ENCODE measurements at places on chromosomes 3 and 15. TPM values are rescaled to one million over a fixed set of nuclear protein-coding genes. Genes with fewer than 3 reads are reported as not detected.

- DNase-seq, result no peak
Measured at GRCh38 chr3:19644405-19644804, 289.6 kb downstream of the EFHB start.

DNA sequence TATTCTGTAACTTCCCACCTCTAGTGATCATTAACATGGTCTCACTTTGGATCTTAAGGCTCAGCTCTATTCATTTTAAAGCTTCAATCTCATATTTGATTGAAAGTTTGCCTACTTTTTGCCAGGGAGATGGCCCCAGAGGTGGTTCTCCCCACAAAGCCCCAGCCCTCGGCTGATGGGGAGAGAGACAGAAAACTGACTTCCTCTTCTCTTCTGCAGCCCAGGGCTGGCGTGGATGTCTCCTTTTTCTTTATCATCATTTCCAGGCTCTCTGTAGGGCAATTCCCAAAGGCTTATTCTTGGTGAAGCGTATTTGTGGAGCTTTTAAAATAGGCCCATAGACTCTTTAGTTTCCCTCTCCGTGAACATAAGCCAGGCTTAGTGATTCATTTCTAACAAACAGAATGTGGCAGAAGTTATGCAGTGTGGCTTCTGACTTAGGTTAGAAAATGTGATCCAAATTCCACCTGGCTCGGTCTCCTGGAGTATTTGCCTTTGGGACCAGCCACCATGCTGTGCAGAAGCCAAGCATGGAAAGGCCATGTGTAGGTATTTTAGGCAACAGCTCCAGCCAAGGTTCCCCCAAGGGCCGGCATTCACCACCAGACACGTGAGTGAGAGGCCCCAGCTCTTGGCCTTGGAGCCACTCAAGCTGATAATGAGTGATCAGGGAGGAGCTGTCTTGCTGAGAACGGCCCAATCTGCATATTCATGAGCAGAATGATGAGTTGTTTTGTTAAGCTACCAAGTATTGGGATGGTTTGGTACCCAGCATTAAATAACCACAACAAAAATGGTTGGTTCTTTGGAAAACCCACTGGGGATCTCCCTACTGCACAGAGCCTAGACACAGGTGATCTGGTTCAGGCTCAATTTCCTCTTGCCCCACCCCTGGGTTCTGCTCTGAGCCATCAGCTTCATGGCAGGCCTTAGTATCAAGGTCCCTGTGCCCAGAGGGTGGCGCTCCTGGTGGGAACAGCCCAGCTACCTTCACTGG, 353.2 kb upstream of the PROK2 start:
- DNase-seq, result no peak

DNA sequence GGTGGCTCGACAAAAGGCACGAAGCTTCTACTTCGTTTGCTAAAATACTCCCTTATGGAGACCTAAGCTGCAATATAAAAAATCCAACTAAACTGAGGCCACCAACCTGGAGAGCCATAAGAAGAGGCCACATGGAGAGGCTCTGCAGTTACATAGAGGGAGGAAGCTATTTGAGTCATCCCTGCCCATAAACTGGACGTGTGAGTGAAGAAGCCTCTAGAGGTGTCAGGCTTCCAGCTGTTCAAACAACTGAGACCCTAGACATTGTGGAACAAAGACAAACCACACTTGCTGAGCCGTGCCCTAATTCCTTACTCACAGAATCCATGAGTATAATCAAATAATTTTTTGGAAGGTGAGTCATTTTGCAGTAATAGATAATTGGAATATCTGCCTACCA, 50.2 kb upstream of the GMNC start:
- peak; percentile 52 for DNase-seq

- DNase-seq, result peak; percentile 1
Measured at GRCh38 chr3:193132964-193133363, 108.1 kb upstream of the PLAAT1 start.

DNA sequence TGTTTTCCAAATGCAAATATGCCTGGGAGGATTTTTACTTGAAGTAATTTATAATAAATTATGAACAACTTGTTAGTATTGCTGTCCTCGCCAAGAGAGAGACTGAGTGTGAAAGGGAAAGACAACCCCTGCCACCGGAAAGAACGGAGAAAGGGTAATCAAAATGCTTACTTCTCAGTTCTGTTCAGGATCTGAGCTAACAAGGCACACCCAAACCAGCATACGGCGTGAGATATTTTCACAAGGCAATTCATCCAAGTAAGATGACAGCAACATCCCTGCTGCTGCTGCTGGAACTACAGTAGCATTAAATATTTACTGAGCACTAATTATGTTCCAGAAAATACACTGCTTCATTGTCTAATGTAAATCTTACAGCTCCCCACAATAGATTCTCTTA, 96.1 kb downstream of the KBTBD8 start:
- DNase-seq, result no peak

DNA sequence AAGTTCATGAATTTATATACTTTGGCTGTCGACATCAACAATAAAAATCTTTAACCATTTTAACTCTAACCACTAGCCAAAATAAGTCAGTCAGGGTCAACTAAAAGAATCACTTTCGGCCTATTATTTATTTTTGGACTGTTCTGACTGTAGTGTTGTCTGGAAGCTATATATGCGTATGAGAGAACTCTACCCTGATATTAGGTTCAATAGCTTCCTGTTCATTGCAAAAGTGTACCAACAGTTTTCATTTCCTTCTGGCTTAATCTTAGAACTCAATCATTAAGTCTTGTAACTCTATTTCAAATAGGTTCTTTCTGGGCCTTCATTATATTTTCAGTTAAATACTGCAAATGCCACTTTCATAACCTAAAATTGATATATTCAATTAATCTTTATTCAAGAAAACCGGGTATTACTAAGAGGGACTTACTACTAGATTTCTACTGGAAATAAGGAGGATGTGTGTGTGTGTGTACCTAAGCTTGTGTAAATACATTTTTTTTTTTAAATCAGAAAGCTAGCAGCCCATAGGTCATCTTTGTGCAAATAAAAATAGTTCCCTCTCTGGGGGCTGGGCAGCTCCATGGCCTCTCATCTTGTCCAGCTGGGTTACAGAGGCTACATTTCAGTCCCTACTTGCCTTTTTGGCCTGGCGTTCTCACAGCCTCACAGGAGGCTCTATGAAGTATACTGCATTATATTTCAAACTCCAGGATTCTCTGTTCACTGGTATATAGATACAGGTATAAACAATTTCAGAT, 5.8 kb downstream of the SERPINI2 start:
- no peak for DNase-seq

Gene TIMP4
- total RNA-seq, result 0.46 TPM

- no peak for DNase-seq
Measured at GRCh38 chr3:127068111-127068810, 85.3 kb downstream of the PLXNA1 start.

DNA sequence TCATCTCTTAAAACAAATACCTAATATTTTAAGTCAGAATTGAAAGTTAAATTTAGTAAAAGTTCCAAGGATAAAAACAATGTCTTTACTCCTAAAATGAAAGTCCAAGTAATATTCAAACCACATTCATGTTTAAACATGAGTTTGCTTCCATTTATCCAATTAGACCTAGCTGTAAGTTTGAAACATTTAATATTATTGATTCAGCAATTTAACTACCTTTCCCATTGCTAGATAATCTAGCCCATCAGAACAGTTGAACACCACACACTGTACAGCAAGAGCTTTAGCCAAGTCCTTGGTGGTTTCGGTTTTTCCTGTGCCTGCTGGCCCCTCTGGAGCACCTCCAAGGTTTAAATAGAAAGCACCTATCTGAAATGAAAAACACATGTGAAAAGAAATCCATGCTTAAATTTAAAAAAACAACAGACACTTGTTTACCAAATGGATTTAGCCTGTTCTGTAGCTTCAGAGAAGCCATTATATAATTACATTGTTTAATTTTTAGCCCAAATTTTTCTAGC, 97.8 kb downstream of the DNAH12 start:
- peak; percentile 13 for DNase-seq

GRCh38 chr3:185517387-185518130, 18.7 kb upstream of the TMEM41A start:
- DNase-seq, result no peak

Gene FETUB
- total RNA-seq, result not detected

DNA sequence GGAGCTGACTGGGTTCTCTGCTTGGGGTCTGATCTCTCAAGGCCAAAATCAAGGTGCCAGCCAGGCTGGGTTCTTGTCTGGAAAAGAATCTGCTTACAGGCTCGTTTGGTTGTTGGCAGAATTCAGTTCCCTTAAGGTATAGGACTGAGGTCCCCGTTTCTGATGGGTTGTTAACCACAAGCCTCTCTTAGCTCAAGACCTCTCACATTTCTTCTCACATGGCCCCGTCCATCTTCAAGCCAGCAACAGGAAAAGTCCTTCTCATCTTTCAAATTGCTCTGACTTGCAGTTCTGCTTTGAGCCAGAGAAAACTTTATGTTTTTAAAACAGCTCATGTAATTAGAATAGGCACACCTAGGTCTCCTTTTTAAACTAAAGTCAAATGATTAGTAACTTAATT, 20.4 kb downstream of the UACA start:
- DNase-seq, result peak; percentile 93

Gene GOLGA8R
- 2.0 TPM for total RNA-seq

GRCh38 chr3:72816862-72817355, 31.3 kb downstream of the SHQ1 start:
- no peak for DNase-seq

- no peak for DNase-seq
Measured at GRCh38 chr3:37537914-37538691, 323.6 kb upstream of the CTDSPL start.

Data from LHCN-M2 (cell line).